ENCODE measurements at places on chromosomes 6 and 20. TPM values are rescaled to one million over a fixed set of nuclear protein-coding genes. Genes with fewer than 3 reads are reported as not detected.
A peak's percentile ranks its signal among the peaks of the same experiment; 100 is the strongest.

B3GAT2 gene
- total RNA-seq, result not detected

APOBEC2 gene
- total RNA-seq, result not detected

ENPP3 gene
- 0.07 TPM for total RNA-seq

PKIB gene
- total RNA-seq, result 0.81 TPM

OPRM1 gene
- not detected for total RNA-seq

HEY2 gene
- total RNA-seq, result not detected

NRN1 gene
- total RNA-seq, result 0.12 TPM

OR2H1 gene
- total RNA-seq, result not detected

CST8 gene
- total RNA-seq, result not detected

DNA sequence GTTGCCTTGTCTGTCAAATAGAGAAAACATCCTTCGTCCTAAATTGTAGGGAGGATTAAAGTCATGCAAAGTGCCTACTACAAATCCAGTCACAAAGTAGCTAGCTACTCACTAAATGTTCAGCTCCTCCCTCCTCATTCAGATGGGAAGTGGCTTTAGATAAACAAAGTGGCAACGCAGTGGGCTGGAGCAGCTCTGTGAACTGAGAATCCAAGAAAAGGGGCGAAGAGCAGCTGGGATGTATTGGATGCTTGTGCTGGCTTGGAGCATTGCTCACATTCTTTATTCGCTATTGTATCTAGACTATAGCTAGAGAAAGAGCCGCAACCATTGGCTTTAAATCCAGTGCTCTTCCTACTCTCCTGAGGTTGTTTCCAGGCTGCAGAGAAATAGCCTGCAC, 10.3 kb downstream of the MOG start:
- H3K27ac ChIP-seq, result no peak overlapping the region
- DNase-seq, result no peak
- H3K36me3 ChIP-seq, result no peaks in the 10 kb centered on the region

GRCh38 chr20:60055740-60056139, 97.5 kb downstream of the CDH26 start:
- peaks cover 28% of the 10 kb centered on the region for H3K4me1 ChIP-seq
- no peak overlapping the region for H3K27ac ChIP-seq
- H3K36me3 ChIP-seq, result no peaks in the 10 kb centered on the region
- peaks cover 19% of the 10 kb centered on the region for H3K27me3 ChIP-seq
- no peak overlapping the region for H3K4me3 ChIP-seq

DNA sequence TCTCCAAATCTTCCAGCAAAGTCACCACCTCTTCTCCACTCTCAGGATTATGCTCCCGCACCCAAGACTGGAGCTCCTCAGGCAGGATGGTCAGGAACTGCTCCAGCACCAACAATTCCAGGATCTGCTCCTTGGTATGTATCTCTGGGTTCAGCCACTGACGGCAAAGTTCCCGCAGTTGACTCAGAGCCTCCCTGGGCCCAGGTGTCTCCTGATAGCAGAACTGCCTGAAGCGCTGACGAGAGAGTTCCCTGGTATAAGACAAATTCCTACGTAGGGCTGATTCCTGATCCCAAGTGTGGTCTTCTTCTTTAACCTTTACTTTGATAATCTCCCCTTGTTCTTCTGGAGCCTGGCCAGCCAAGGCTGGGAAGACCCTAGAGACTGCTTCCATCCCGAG, 60.6 kb downstream of the GPX5 start:
- DNase-seq, result no peak
- peaks cover 22% of the 10 kb centered on the region for H3K4me1 ChIP-seq
- H3K36me3 ChIP-seq, result peaks cover 2% of the 10 kb centered on the region
- peak overlapping the region; percentile 83 for H3K4me3 ChIP-seq
- H3K27ac ChIP-seq, result no peak overlapping the region

GRCh38 chr20:10619427-10619826, 54.4 kb downstream of the JAG1 start:
- no peaks in the 10 kb centered on the region for H3K4me1 ChIP-seq
- no peaks in the 10 kb centered on the region for H3K27me3 ChIP-seq
- no peak for DNase-seq
- H3K4me3 ChIP-seq, result no peak overlapping the region
- peaks cover 26% of the 10 kb centered on the region for H3K36me3 ChIP-seq

DNA sequence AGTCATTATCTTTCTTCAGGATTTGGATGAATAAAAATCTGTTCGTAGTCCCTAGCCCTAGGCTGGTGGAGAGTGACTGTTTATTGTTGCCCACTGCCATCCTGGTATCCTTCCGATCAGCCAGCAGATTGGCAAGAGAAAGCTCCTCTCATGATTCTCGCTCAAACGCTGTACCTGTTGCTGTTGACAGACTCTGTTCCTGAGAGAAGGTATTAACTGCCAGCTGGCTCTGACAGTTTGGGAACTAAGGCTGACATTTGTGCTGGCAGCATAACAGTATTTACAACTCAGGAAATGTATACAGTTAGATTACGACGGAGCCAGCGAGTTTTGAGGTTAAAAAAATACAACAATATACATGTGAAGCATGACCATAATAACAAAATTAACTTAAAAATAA, 674.5 kb downstream of the PRKN start:
- no peak for DNase-seq
- no peaks in the 10 kb centered on the region for H3K27me3 ChIP-seq
- no peak overlapping the region for H3K4me3 ChIP-seq
- H3K4me1 ChIP-seq, result no peaks in the 10 kb centered on the region
- no peaks in the 10 kb centered on the region for H3K36me3 ChIP-seq

GRCh38 chr6:144159742-144160141, 9.4 kb downstream of the STX11 start:
- no peak overlapping the region for H3K4me3 ChIP-seq
- no peak overlapping the region for H3K27ac ChIP-seq
- H3K4me1 ChIP-seq, result peaks cover 38% of the 10 kb centered on the region
- no peaks in the 10 kb centered on the region for H3K27me3 ChIP-seq
- H3K36me3 ChIP-seq, result peaks cover 27% of the 10 kb centered on the region

- no peak overlapping the region for H3K27ac ChIP-seq
- H3K27me3 ChIP-seq, result peaks cover 6% of the 10 kb centered on the region
- no peaks in the 10 kb centered on the region for H3K4me1 ChIP-seq
- H3K4me3 ChIP-seq, result no peak overlapping the region
- no peaks in the 10 kb centered on the region for H3K36me3 ChIP-seq
Observed at GRCh38 chr20:59560588-59561227, 43.6 kb upstream of the PHACTR3 start.

DNA sequence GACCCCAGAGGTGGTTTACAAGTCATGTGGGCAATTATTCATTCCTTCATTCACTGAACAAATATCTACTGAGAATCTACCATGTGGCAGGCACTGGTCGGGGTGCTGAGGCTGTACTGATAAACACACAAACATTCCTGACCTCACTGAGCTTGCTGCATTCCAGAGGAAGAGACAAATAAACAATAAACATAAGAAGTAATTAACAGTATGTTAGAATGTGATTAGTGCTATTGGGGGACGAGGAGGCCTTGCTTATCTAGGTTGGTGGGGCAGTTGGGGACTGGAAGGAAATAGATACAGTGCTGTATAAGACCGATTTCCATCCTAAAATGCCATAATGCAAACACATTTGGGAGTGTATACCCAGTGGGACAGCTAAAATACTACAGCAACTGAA, 44.1 kb downstream of the MAK start:
- no peak for DNase-seq
- H3K27me3 ChIP-seq, result no peaks in the 10 kb centered on the region
- no peak overlapping the region for H3K4me3 ChIP-seq
- H3K36me3 ChIP-seq, result peaks cover 18% of the 10 kb centered on the region

DNA sequence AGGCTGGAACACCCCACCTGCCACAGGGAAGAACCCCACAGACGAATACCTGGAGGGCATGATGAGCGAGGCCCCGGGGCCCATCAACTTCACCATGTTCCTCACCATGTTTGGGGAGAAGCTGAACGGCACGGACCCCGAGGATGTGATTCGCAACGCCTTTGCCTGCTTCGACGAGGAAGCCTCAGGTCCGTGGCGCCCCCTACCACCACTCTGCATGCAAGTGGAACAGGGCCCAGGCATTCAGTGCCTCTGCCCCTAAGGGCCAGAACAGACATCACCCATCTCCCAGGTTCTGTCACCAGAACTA, 6.6 kb downstream of the MYL9 start:
- no peak overlapping the region for H3K4me3 ChIP-seq
- no peaks in the 10 kb centered on the region for H3K36me3 ChIP-seq
- DNase-seq, result no peak
- no peaks in the 10 kb centered on the region for H3K4me1 ChIP-seq
- H3K27ac ChIP-seq, result no peak overlapping the region

- no peak overlapping the region for H3K4me3 ChIP-seq
- no peaks in the 10 kb centered on the region for H3K36me3 ChIP-seq
Observed at GRCh38 chr6:50925981-50926380, 107.3 kb downstream of the TFAP2B start.

GRCh38 chr20:50246367-50247195, 56.0 kb downstream of the CEBPB start:
- H3K27ac ChIP-seq, result no peak overlapping the region
- H3K4me3 ChIP-seq, result no peak overlapping the region
- no peaks in the 10 kb centered on the region for H3K4me1 ChIP-seq

DNA sequence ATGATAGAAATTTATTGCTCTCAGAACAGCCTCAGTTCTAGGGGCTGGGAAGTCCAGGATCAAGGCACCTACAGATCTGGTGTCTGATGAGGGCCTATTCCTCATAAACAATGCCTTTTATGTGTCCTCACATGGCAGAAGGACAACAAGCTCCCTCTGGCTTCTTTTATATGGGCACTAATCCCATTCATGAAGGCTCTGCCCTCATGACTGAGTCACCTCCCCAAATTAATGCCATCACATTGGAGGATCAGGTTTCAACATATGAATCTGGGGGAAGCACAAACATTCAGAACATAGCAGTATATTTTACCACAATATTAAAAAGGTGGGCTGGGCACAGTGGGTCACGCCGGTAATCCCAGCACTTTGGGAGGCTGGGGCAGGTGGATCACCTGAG, 58.5 kb upstream of the CCN6 start:
- H3K4me1 ChIP-seq, result peaks cover 6% of the 10 kb centered on the region
- H3K27ac ChIP-seq, result no peak overlapping the region
- no peak for DNase-seq
- H3K27me3 ChIP-seq, result peaks cover 6% of the 10 kb centered on the region
- no peaks in the 10 kb centered on the region for H3K36me3 ChIP-seq
- H3K4me3 ChIP-seq, result no peak overlapping the region

- H3K36me3 ChIP-seq, result no peaks in the 10 kb centered on the region
- no peaks in the 10 kb centered on the region for H3K4me1 ChIP-seq
- no peak for DNase-seq
- H3K27ac ChIP-seq, result no peak overlapping the region
Observed at GRCh38 chr6:79335133-79335674, 100.7 kb upstream of the HMGN3 start.

DNA sequence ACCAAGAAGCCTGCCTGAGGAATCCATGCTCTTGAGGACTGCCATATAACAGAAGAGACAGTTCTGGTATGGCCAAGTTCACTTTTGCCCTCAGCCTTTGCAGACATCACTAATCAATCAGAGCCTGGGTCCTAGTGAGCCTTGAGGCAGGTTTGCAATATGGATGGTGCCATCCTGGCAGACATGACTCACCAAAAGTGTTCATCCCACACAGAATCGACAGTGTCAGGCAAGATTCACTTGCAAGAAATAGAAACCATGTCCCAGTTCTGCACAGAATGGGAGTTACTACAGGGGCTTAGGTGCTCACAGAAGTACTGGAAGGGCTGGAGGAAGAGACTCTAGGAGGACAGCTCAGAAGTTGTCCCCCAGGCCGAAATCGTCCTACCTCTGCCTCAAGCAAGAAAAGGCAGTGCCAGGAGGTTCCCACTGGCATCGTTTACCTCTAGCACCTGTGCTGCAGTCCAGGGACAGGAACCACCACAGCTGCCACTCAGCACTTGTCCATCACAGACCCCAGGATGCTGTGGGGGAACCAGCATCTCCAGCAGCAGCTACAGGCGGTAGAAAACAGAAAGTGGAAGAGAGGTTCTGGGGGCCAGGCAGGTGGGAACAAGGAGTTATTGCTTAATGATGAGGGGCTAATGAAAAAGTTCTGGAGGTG, 42.6 kb upstream of the PHACTR3 start:
- no peaks in the 10 kb centered on the region for H3K36me3 ChIP-seq
- H3K4me1 ChIP-seq, result no peaks in the 10 kb centered on the region
- H3K27me3 ChIP-seq, result peaks cover 6% of the 10 kb centered on the region
- no peak overlapping the region for H3K27ac ChIP-seq
- DNase-seq, result no peak
- H3K4me3 ChIP-seq, result no peak overlapping the region

GRCh38 chr6:53361549-53362031, 12.8 kb upstream of the ELOVL5 start:
- no peaks in the 10 kb centered on the region for H3K27me3 ChIP-seq
- peak overlapping the region; percentile 86 for H3K27ac ChIP-seq
- no peak for DNase-seq
- H3K36me3 ChIP-seq, result peaks cover 2% of the 10 kb centered on the region
- H3K4me1 ChIP-seq, result peaks cover 52% of the 10 kb centered on the region

- no peak overlapping the region for H3K27ac ChIP-seq
- H3K4me3 ChIP-seq, result no peak overlapping the region
- peaks cover 3% of the 10 kb centered on the region for H3K27me3 ChIP-seq
- H3K36me3 ChIP-seq, result no peaks in the 10 kb centered on the region
- no peaks in the 10 kb centered on the region for H3K4me1 ChIP-seq
Observed at GRCh38 chr20:37941332-37941731, 38.4 kb downstream of the VSTM2L start.

DNA sequence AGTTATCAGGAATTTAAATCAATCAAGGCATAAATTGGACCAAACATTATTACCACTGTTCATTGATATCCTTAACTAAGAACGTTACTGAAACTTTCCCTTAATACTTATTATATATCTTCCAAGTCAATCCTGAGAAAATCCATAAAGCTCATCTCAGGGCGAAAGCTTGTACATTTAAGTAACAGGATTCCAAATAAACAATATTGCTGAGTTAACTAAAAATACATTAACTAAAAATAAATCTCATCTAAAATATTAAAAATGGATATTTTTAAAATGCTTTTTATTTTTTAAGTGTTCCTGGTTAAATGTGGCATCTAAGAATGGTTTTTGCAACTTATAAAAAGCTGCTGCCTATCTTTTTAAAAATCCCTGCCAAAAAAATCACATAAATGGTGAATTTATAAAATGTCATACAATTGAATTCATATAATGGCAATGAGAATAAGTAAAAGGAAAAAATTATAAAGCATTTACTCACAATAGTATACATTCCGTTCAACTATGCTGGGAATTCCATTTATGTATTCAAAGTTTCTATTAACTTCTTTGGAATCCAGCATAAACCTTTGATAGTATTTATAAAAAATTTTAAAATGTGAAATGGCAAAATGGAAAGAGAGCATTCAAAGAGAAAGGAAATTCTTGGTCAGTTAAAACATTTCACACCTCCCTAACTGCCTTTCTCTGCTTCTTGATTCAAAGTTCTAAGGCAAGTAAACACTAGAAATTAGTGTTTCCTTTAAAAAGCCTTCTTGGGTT, 20.8 kb upstream of the GMDS start:
- H3K4me3 ChIP-seq, result no peak overlapping the region
- H3K27me3 ChIP-seq, result no peaks in the 10 kb centered on the region
- H3K36me3 ChIP-seq, result peaks cover 53% of the 10 kb centered on the region
- H3K27ac ChIP-seq, result no peak overlapping the region
- H3K4me1 ChIP-seq, result no peaks in the 10 kb centered on the region

GRCh38 chr20:16387666-16388065, 185.6 kb downstream of the KIF16B start:
- peaks cover 3% of the 10 kb centered on the region for H3K36me3 ChIP-seq
- peaks cover 34% of the 10 kb centered on the region for H3K4me1 ChIP-seq
- no peak overlapping the region for H3K27ac ChIP-seq
- no peaks in the 10 kb centered on the region for H3K27me3 ChIP-seq
- no peak overlapping the region for H3K4me3 ChIP-seq
